ENCODE measurements at places on chromosomes 7 and 10. TPM values are rescaled to one million over a fixed set of nuclear protein-coding genes. Genes with fewer than 3 reads are reported as not detected.

DNA sequence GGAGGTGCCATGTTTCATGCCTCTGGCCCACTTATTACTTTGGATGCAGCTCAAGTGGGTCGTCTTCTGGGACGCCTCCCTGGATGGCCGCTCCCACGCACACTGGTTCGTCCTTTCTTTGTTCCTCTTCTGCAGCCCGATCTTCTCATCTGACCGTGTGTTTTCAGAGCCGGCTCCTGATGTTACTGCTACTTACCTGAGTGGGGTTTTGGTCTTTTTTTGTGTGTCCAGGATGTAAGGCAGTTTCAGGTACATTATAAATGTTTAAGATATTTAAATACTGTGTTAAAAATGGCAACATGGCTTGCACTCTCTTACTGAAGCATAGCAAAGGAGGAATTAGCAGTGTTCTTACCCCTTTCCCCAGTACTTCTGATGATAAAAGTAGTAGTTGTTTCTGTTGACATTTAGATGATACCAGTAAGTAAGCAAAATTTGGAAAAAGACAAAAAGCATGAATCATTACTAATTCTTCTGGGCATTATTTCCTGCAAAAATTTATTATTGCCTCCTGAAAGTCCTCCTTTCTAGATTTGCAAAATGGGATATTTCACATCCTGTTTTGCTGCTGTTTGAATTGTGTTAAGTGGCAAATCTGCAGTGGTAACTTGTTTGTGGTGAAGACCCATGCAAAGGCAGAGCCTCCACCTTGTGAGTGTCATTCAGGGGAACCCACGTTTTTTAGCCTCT is 59.4 kb downstream of the SHH start:
- DNase-seq, result no peak

DNA sequence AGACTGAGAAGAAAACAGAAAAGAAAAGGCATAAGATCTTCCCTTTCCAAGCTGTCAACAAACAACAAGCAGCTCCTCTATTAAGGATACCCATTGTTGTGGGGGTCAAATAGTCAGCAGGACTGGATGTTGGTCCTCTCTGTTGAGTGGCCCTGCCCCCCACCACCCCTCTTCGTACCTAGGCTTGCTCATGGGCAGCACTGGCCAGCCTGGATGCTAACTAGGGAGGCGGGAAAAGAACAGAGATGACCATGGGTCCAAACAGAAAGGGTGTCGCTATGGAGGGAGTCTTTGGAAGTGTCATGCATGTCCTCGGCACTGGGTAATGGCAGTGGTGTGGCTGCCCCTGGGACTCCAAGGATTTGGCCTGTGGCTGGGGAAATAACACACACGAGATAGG is 45.6 kb downstream of the SPDYE5 start:
- DNase-seq, result no peak

DNA sequence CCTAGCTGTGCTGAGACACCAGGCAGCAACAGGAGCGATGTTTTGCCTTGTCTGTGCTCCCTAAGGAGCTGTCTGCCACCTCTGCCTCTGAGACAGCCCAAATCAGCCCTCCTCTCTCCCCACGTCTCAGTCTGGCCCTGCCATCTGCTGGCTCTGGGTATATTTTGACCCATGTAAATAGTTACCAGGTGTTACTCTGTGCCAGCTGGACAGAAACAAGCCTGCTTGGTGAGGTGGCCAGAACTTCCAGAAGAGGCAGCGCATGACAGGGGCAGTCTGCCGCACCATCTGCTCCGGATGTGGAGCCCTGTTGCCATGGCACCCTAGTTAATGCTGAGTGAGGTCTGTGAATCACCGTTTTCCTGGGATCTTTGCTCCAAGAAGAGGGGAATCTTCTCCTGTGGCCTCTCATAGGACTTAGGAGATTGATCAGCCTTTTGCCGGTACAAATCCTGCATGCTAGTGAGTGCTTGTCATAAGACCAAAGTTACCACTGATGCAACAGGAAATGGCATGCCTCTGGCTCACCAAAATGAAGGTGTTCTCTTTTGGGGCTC is 31.8 kb downstream of the GSTO2 start:
- DNase-seq, result no peak

Gene CLCN1
- total RNA-seq, result not detected

Gene CFTR
- not detected for total RNA-seq

DNA sequence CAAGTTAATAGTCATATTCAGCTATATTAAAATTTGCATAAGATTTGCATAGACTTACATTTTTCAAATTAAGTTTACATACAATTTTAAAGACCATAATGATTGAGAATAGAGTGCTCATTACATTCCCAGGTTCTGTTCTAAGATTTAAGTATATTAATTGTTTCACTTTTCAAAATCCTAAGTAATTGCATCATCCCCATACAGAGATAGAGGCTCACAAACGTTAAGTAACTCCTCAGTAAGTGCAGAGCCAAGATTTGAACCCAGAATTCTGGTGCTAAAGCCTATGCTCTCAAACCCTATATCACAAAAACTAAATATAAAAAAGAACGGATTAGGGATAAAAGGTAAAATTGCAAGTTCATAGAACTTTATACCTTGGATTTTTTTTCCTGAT is 2.1 kb downstream of the ITIH5 start:
- no peak for DNase-seq

Gene CCAR1
- total RNA-seq, result 49.0 TPM

- no peak for DNase-seq
These were observed 177.1 kb upstream of the PRKCQ start for GRCh38 chr10:6757158-6757557.

GRCh38 chr10:23370106-23370505 is 25.5 kb upstream of the C10orf67 start:
- no peak for DNase-seq

GRCh38 chr7:51102828-51103227 is 213.8 kb downstream of the COBL start:
- DNase-seq, result no peak

DNA sequence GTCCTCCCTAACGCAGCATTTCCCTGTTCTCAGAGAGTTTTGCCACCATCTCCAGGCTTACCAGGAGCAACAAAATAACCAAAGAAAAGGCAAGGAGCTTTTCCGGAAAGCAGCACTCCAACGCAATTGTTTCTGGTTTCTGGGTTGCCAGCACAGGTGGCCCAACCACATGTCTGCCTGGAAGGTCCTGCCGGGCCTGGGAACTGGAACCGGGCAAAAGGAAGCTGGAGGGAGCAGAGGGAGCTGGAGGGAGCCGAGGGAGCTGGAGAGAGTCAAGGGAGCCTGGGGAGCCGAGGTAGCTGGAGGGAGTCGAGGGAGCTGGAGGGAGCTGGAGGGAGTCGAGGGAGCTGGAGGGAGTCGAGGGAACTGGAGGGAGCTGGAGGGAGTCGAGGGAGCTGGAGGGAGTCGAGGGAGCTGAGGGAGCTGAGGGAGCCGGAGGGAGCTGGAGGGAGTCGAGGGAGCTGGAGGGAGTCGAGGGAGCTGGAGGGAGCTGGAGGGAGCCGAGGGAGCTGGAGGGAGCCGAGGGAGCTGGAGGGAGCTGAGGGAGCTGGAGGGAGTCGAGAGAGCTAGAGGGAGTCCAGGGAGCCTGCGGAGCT is 54.6 kb downstream of the STK32C start:
- no peak for DNase-seq

DNA sequence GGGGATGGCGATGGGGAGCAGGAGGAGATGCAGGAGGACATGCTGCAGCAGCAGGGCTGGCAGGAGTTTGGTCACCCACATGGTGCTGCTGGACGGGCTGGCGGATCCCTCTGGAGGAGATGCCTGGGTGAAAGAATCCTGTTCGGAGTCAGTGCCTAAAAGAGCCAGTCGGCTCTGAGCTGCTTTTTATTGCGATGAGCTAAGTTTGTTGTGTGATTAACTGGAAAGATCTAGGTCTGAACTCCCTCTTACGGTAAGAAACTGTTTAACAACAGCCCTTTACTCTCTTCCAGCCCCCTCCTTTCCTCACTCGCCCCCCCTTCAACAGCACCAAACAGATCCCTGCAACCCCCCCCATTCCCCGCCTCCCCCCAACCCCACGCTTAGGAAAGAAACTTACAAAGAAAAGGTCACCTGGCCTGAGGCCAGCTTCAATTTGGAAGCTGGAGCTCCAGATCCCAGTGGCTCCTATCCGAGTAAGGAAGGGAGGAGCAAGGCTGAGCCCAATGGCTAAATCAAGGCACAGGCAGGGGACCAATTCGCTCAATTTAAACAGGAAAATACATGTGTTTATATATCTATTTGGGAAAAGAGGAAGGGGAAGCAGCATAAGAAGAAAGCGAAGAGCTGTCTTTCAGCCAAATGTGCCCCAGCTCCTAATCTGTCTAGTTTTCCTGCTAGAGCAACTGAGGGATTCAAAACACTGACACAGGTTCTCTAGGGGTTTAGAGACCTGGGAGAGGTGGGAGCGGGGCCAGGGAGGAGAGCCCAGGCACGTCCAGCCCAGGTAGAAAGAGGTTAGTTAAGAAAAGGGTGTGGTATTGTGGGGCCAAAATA is at the start of gene HGF:
Gene HGF, minus strand, starts transcription at position 157 of the 837 bp plus-strand sequence. Its CDS starts 76 bp downstream, at position 81.
- peak; percentile 66 for DNase-seq

DNA sequence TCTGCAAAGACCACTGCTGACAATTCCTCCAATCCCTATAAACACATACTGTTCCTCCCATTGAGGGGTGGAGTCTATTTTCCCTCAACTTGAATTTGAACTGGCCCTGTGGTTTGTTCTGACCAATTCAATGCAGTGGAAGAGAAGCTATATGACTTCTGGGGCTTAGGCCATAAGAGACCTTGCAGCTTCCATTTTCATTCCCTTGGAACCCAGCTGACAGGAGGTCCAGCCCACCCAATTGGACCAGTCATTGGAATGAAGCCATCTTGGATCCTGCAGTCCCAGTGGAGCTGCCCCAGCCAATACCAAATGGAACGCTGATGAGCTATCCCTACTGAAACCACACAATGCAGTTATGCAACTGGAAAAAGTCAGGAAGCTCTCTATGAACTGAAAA is 8.9 kb upstream of the TMED4 start:
- no peak for DNase-seq

- no peak for DNase-seq
These were observed 31.1 kb downstream of the SKIDA1 start for GRCh38 chr10:21494191-21495001.

GRCh38 chr10:90561666-90562065 is 296.2 kb downstream of the HTR7 start:
- no peak for DNase-seq

Gene CARD11
- 4.8 TPM for total RNA-seq

Measured in tibial nerve (tissue), 4 donors.